Right renal pelvis (tissue), 4 donors: ENCODE measurements at places on chromosomes 5 and 9. TPM values are rescaled to one million over a fixed set of nuclear protein-coding genes. Genes with fewer than 3 reads are reported as not detected.

DNA sequence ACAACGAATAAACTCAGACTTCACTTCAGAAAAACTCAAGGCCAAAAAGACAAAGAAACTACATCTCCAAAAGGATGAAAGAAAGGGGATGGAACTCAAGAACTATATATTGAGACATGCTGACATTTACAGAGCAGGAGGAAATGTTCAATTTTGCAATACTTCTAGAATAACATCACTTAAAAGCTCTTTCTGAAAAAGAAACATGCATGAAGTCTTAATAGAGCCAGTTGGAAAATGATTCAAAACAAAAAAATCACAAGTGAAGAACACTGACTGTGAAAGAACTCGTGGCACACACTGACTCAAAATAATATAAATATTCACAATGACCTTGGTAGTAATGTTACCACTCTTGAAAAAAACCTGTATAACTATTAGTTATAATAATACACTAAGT is 267.8 kb upstream of the NREP start:
- no peak for DNase-seq

The PAPPA gene
- polyA plus RNA-seq, result 7.6 TPM

DNA sequence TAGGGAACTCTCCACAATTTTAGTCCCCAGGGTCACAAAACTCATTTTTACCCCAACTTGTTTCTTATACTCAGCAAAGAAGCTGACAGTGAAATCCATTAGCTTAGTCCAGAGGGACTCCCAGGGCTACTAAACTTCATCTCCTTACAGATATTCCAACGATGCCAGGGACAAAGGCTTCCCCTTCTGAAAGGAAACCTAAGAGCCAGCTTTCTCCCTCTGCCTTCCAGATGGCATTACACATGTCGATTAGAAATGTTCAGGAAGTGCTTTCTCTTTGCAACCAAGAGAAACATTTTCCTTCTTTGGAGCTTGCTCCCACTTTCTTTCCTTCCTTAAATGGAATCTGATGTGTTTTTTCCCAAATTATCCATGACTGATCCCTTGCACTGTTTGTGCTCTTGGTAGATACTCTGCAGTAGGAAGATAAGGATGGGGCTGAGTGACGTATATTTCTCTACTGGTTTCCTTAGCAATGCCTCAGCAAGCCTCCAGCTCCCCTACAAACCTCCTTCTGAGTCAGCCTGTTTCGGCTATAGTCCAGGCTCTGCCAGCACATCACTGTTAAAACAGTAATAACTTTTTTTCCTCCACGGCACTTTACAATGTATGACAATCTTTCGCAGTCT is 43.0 kb upstream of the HTR4 start:
- no peak for DNase-seq

The C9orf72 gene
- 21.1 TPM for polyA plus RNA-seq
